NCI-H510A treated with DMSO at 0.1 percent for 48 hours (cell line): ENCODE measurements at places on chromosomes 6 and 20.

DNA sequence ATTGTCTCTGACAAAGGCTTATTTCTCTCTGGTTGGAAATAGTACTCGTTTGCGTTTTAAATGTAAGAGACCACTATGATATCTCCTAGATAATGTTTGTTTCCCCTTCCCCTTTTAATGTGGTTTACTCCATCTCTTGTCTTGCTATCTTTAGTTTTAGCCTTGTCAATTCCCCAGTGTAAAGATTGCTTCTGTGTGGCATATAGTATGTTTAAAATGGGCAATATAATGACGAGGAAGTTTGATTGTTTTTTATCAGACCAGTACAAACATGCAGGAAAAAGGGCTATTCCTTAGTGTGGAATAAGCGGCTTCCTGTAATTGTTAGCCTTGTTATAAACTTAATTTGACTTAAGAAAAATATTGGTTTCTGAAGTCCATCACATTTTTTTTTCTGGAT, 3.1 kb downstream of the QKI start:
- DNase-seq = no peak

DNA sequence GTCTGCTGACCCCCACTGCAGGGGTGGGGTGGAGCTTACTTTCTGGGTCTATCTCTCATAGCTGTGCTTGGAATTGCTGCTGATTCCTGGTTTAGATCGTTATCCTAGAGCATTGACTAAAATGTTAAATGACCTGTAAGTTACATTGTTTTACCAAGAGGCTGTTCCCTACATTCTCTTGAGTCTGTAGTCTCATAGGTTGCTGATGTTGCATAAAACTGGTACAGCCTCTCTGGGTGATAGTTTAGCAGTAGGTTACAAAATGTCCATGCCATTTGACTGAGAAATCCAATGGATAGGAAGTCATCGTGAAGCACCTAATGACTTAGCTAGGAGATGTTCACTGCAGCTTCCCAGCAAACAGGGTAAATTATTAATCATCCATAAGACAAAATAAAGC, 62.4 kb downstream of the TPD52L1 start:
- DNase-seq = no peak

GRCh38 chr6:166615059-166615770, 11.8 kb downstream of the RPS6KA2 start:
- no peak for DNase-seq

DNA sequence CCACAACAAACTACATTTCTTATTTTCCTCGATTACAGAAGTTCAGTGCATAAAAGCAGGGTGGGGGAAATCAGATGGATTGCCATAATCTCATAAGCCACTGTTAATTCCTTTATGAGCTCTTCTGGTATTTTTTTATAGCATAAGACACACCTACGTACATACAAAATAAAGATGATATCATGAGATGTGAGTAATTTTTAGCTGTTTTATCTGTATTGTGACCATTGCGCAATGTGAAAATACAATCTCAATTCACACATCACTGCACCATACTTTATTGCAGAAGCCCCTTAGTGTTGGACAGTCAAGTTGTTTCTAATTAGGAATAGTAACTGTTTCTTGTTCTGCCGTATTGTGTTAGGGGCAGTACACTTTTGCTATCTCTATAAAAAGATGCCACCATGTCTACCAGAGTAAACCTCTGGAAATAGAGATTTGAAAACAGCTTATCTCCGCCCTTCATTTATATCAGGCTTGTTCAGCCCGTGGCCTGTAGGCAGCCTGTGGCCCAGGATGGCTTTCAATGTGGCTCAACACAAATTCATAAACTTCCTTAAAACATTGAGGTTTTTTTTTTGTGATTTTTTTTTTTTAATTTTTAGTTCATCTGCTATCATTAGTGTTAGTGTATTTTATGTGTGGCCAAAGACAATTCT, 90.4 kb downstream of the FARS2 start:
- no peak for DNase-seq

DNA sequence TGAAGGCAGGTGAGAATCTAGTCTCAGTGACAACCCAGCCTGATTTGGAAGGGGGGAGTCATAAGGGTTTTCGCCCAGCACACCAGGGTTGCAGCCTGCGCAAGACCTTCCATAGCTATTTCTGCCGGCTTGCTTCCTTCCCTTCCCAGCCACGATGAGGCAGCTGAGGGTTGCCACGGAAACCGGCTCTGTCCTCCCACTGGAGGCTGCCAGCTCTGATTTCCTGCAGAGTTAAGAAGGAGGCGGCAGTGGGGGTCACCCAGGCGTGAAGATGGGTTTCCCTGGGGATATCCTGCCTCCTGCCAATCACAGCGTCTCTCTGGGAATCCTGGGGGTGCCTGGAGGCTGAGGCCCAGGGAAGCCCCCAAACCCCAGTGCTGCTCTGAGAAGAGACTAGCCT, 23.1 kb upstream of the KCNB1 start:
- DNase-seq = no peak

DNA sequence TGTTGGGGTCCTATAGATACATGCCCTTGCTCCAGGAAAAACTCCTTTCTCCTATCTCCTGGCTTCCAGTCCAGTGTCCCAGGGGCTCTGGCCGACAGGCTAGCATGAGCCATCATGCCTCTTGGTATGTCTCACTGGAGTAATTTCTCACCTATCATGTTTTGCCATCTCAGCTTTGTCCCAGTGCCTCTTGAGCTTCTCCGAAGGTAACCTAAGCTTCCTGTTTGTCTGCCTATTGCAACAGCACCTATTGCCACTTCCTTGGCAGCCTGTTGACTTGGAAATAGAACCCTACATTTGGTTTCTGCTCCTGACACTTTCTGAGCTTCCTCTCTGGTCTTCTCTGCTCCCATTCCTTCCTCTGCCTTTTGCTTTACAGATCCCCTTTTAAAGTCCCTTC, 197.7 kb downstream of the KCNQ5 start:
- DNase-seq = peak; percentile 25

DNA sequence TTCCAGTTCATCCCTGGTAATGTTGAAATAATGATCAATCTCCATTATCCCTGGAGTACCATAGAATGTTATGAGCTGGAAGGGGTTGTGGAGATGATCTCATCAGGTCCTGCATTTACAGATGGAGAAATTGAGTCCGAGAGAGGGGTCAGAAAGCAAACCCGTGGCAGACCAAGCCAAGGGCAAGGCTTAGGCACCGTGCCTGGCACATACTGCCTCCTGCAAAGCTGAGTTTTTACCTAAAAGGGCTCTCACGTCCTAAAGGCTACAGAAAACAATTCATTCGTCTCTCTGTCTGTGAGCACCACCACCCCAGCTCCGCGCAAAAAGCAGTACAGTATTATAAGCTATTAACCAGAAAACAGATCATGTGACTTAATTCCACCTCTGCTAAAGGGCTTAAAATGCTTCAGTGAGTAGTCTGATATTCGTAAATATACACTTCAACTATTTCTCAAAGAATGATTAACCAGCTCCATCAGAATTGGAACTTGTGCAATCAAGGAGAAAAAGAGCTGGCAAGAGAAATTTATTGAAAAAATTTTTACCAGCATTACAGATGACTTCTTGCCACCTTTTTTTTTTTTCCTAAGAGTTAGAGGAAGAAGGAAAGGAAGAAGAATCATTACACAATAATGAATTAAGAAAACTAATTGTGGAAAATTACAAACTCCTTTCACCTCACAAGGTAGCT, 3.4 kb upstream of the PARD6B start:
- no peak for DNase-seq

DNA sequence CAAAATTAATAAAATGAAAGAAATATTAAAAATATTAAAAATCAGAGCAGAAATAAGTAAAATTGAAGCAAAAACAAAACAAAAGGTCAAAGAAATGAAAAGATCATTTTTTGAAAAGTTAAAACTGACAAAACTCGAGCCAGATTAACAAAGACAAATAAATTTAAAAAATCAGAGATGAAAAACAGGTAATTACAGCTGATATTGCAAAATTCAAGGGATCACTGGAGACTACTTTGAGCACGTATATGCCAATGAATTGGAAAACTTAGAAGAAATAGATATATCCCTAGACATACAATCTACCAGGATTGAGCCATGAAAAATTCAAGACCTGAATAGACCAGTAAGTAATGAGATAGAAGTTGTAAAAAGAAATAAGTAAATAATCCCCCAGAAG, 446.2 kb upstream of the EYS start:
- no peak for DNase-seq

GRCh38 chr20:49248301-49248700, 29.1 kb downstream of the DDX27 start:
- DNase-seq = no peak

DNA sequence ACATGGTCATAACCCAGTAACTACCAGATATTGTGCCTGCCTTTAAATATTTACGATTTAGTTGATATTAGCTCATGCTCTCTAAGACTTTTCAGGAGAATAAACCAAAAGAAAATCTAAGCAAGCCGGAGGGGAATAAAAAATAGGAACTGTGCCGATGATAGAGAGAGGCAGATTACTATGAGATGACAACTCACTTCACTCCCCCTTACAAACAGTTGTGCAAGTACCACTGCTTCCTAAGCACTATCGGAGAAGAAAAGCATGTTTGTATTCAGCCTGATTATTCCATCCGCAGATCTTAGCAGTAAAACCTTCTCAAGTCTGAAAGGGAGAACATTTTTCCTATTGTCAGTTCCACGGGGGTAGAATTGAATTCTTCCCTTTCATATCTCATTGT, 294.4 kb downstream of the KCNQ5 start:
- no peak for DNase-seq

DNA sequence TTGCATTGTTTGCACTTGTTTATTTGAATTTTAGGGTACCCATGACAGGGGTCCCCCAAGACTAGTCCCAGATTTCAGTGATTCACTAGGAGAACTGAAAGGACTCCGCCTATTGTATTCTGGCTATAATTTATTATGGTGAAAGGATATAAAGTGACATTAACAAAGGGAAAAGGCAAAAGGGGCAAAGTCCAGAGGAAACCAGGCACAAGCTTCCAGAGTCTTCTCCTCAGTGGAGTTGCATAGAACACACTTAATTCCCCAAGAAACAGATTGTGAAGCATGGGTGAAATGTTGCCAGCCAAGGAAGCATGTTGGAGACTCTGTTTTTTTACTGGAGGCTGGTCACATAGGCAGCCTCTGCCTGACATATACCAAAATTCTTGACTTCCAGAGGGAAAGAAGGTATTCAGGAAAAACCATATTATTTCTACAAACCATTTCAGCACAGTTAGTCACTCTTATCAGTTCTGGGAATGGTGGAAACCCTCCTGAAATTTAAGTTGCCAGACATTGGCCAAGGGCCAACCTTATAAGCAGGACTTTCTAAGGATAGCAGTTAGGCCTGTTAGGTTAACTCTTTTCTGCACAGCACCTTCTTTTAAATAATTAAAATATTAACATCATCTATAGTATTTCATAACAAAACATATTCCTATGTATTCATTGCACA, 71.8 kb downstream of the FIG4 start:
- no peak for DNase-seq

DNA sequence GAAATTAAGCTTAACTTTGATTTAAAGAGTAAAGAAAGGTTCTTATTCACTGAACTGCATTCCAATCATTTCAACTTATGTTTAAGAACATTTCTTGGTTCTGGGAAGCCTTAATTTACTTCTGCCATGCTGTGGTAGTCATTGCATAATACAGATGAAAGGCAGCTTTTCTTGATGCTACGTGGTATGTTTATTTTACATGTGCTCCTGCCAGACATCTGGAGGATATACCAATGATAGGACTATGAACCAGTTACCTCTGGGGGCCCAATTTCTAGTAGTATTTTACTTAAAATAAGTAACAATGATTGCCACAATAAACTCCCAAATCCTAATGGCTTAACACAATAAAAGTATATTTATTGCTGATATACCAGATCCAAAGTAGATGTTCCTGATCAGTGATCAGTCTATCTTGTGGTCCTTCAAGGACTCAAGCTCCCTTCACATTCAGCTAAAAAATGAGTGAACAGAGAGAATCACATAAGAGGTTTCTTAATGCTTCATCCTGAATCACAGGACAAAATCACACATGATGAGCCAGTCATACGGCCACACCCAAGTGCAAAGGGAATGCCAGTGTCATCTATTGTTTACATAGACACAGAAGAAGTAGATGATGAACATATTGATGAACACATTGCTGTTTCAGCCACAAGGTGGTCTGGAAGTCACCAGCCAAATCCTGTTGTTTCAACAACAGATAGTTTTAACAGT, 56.5 kb upstream of the CCN2 start:
- DNase-seq = no peak

DNA sequence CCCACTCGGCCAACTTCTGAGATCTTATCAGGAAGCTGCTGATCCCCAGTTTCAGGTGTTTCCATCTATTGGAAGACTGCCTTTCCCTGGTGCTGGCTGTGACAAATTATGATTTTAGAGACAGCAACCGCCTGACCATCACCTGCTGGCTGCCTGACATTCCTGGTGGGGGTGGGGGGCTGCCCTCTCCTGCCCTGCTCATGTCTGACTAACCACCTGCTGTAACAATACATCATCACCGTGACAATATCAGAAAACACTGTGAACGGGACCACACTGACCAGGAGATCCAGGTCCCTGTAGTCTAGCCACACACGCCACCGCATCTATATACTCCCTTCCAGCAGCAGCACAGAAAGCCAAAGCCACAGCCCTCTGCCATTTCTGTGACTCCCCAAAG, 537.5 kb downstream of the QKI start:
- no peak for DNase-seq

GRCh38 chr6:126153661-126154060, 167.3 kb downstream of the TRMT11 start:
- DNase-seq = no peak

GRCh38 chr6:68689910-68690309, 54.8 kb downstream of the ADGRB3 start:
- peak; percentile 66 for DNase-seq

GRCh38 chr6:138485586-138486248, 13.6 kb downstream of the NHSL1 start:
- DNase-seq = no peak

GRCh38 chr6:29965873-29966601, 23.7 kb downstream of the HLA-A start:
- peak; percentile 81 for DNase-seq

DNA sequence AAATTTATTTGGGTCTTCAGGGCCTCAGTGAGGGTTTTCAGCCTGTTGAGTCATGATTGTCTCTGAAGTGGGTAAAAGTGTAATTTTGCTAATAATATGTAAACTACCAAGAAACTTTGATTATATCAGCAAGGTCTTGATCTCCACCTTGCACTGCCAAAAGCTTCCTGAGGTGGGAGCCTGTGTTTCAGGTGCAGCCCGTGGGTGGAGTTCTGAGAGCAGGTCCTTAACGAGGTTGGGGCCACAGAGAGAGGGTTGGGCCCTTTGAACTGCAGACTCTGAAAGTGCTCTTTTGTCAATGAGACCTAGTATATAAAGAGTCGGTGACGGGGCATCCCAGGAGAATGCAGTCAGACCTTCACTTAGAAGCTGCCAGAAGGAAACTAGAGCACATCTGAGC, 129.7 kb upstream of the MAP3K4 start:
- DNase-seq = no peak

DNA sequence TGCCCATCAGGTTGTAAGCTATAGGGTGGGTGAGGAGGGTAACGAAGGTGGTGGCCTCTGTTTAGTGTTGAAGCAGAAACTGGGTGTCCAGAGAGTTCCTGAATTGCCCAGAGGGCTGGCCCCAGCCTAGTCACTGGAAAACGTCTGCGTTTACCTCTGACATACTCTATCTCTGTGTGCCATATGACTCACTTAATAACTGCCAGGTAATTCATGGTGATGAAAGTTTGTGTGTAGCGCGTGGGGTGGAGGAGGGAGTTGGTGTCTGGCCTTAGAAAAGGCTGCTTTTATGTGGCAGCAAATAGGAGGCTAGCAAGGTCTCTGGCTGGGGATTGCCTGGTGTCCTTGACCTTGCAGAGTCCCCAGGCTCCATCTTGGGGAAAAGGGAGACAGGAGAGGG, 47.3 kb downstream of the SLC35D3 start:
- DNase-seq = no peak
